ENCODE measurements at places on chromosomes 7 and 10.
A peak's percentile ranks its signal among the peaks of the same experiment; 100 is the strongest.

GRCh38 chr10:3829156-3830050, 44.4 kb upstream of the KLF6 start:
- no peak for DNase-seq

- DNase-seq = no peak
Measured at GRCh38 chr7:139692723-139693122, 85.1 kb downstream of the HIPK2 start.

DNA sequence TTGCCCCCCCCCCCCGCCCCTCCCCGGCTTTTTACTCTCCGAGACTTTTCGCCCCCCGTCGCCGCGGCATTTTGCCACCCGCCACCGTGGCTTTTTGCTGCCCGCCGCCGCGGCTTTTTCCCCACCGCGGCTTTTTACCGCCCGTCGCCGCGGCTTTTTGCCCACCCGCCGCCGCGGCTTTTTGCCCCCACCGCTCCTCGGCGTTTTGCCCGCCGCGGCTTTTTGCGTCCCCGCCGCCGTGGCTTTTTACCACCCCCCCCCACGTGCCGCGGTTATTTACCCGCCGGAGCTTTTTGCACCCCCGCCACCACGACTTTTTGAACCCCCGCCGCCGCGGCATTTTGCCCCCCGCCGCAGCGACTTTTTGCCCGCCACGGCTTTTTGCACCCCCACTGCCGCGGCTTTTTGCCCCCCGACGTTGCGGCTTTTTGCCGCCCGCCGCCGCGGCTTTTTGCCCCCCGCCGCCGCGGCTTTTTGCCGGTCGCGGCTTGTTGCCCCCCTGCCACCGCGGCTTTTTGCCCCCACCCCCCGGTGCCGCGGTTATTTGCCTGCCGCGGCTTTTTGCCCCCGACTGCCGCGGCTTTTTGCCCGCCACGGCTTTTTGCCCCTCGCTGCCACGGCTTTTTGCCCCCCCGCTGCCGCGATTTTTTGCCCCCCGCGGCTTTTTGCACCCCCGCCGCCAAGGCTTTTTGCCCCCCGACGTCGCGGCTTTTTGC, 461.1 kb downstream of the ZNF33B start:
- DNase-seq = no peak

- no peak for DNase-seq
Measured at GRCh38 chr10:1467334-1468076, 269.8 kb downstream of the ADARB2 start.

- no peak for DNase-seq
Measured at GRCh38 chr10:123858077-123858681, 33.4 kb downstream of the CPXM2 start.

DNA sequence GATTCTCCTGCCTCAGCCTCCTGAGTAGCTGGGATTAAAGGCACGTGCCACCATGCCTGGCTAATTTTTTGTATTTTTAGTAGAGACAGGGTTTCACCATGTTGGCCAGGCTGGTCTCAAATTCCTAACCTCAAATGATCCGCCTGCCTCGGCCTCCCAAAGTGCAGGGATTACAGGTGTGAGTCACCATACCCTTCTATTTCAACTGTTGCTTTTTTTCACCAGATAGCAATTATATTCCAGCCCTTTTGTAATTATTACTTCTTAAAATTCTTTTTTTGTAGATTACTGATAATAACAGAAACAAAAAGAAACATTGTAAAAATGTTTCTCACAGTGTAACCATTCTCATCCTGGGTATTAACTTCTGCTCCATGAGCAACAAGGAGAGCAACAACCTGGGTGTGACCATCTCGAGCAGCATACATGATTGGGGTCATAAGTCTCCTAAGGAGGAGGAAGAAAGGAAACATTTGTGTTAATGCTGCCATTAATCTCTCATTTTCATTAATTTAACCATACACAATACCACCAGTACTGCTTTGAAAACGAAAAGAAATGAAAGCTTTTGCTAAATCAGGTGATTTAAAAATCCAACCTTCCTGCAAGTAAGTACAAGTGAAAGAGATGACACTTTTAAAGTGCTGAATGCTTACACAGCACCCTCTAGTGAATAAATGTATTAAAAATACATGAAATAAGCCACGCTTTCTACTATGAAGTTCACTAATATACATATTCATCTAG, 41.8 kb downstream of the ASZ1 start:
- DNase-seq = peak; percentile 55

DNA sequence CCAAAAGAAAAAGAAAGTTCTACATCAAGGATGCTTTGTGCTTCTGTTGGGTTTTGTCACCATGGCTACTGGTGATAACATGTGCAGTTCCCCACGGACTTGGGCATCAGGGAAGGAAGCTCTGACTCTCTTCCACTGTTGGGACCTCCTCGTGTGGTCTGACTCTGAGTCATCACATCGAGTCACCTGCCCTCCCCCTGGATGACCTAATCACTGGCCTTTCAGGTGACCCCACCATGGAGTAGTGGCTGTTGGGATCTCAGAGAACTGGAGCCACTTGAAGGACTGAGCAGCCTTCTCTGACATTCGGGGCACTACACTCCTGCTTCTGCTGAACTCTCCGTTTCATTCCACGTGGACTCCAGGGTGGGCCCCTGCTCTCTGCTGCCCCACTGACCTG, 60.8 kb upstream of the DOCK1 start:
- DNase-seq = peak; percentile 54

- DNase-seq = no peak
Measured at GRCh38 chr7:2805213-2805944, 38.7 kb downstream of the GNA12 start.

- no peak for DNase-seq
Measured at GRCh38 chr7:31017032-31017675, 35.0 kb upstream of the ADCYAP1R1 start.

GRCh38 chr10:117112220-117112619, 25.9 kb downstream of the VAX1 start:
- DNase-seq = peak; percentile 21

DNA sequence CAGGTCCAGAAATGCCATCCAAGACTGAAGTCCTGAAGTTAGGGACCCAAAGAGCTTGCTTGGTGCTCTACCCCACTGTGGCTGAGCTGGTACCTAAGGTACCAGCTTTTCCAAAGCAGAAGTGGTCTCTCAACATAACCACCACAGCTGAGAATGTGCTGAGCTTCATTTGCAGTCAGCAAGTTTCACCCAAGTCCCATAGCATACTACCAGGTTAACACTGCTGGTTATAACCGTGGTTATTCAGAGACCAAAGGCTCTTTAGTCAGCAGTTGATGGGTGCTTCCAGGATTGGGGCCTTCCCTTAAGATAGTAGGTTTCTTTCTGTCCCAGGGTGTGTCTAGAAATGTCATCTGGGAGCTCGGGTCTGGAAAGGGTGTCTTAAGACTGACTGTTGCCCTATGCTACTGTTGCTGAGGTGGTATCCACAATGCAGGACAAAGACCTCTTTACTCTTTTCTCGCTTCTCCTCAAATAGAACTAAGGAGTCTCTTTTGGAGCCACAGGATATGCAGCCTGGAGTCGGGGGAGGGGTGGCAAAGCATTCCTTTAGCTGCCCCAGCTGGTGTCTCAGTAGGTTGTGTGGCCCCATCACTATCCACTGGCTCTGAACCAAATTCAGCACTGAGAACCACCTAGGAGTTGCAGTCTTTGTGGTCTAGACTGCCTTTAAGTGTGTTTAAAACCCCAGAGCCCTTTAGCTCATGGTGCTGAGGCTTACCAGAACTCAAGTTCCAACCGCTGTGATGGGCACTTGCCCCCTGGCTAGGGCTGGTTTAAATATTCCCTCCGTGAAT, 354.9 kb upstream of the SEMA3C start:
- DNase-seq = no peak

GRCh38 chr10:92757711-92758104, 68.0 kb downstream of the HHEX start:
- no peak for DNase-seq

DNA sequence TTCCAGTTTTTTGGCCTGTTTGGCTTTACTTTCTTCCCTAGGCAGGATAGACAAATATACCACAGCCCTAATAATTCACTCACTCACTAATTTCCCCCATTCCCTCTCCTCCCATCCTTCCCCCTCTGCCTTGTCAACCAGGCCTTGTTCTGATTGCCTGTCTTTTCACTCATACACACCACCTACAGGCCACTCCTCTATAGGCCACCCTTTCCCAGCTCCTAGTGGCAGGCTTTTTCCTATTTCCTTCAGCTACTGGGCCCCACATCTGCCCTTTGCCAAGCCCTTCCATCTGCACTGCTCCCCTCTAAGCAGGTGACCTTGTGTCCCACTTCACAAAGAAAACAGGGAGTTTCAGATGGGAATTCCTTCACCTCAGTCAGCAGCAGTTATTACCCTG, 59.8 kb upstream of the MSRB2 start:
- DNase-seq = peak; percentile 40

DNA sequence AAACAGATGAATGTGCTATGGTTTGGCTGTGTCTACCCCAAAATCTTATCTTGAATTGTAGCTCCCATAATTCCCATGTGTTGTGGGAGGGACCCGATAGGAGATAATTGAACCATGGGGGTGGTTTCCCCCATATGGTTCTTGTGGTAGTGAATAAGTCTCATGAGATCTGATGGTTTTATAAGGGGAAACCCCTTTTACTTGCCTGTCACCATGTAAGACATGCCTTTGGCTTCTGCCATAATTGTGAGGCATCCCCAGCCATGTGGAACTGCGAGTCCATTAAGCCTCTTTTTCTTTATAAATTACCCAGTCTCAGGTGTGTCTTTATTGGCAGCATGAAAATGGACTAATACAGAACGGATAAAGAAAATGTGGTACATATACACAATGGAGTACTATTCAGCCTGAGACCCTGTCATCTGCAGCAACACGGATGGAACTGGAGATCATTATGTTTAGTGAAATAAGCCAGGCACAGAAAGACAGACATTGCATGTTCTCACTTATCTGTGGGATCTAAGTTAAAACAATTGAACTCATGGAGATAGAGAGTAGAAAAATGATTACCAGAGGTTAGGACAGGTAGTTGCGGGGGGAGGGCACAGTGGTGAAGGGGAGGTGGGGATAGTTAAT, 587.6 kb upstream of the NRP1 start:
- no peak for DNase-seq

DNA sequence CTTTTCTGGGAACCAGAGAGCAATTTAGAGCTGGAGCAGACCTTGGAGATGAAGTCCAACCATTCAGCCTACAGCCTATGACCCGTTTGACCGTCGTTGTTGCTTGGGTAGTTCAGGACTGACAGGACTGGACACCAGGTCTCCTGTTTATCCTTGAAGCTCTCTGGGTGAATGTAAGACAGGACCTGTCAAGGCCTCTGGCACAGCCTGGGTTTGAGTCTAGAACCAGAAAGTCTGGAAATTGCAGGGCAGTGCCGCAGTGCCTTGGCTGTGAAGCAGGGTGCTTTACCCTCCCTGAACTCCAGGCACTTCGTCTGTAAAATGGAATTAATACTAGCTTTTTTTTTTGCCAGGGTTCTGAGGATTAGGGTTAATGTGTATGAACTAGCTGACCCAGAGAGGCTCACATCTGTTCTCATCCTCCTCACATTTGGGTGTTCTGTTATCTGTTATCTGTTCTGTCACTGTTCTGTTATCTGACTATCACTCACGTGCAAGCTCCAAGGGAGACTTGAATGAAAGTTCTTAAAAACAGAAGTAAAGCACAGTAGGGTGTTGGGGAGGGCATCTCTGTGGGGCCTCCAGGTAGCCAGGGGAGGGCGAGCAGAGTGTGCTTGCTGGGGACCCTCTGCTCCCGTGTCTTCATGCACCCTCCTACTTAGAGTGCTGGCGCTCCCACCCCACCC, 9.9 kb downstream of the BLVRA start:
- DNase-seq = no peak

- peak; percentile 51 for DNase-seq
Measured at GRCh38 chr10:109773288-109774120, 149.8 kb downstream of the XPNPEP1 start.

DNA sequence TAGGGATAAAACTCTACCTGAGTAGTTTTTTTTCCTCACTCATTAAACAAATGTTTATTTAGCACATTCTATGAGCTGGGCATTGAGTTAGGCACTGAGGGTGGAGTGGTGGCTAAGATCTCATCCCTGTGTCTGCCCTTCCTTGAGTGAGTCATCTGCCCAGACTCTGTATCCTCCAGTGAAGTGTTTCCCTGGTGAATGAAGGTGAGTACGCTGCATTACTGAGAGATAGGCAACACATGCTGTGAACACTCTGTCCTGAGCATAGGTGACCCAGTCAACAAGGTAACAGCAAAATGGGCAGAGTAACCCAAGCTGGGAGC, 5.8 kb downstream of the PITX3 start:
- DNase-seq = peak; percentile 56

GRCh38 chr10:30034433-30035137, 24.8 kb downstream of the JCAD start:
- DNase-seq = no peak

GRCh38 chr10:48286356-48286755, 11.9 kb upstream of the FRMPD2 start:
- no peak for DNase-seq

DNA sequence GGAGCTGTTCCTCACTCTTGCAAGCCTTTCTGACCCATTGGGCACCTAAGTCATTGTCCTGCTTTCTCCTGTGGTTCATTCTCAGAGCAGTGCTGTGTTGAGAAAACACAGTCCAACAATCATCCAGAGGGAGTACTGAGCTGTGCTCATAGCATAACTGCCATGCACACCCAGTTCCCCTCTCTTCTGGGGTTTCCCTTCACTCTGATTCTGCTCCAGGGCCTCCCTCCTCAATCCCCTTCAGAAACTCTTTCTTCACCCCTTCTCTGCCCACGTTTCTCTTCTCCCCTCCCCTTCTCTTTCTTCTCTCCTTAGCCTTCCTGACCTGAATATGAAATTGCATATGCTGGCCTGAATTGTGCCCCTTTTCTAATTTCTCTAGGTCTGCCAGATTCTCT, 155.8 kb downstream of the AOAH start:
- no peak for DNase-seq

DNA sequence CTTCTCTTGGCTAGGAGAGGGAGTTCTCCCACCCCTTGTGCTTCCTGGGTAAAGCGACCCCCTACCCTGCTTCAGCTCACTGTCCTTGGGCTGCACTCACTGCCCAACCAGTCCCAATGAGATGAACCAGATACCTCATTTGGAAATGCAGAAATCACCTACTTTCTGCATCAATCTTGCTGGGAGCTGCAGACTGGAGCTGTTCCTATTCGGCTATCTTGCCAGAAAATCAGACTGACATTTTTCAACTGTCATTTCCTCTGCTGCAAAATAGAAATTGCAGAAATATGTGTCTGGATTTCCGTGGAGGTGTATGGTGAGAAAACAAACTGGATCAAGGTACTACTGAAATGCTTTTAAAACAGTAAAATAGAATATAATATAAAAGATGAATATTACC, 43.0 kb upstream of the CYP2C18 start:
- DNase-seq = no peak

DNA sequence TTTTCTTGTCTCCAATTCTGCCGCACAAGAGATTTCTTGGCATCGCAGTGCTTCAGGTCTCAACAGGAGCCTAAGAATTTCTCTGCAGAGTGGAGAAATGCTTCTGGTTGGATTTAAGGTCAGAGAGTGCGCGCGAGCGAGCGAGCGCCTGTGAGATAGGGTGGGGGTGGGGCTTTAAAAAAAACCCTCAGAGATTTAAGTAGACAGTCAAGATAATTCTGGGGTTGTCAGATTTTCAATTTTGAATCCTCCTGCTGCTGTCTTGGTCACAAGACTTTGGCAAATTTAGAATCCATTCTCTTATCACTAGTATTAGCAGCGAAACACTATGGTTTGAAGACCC, 49.7 kb downstream of the CPEB3 start:
- DNase-seq = peak; percentile 27
